Left lung (tissue), 14 donors: ENCODE measurements at places on chromosomes 12 and 14. TPM values are rescaled to one million over a fixed set of nuclear protein-coding genes. Genes with fewer than 3 reads are reported as not detected.

GRCh38 chr14:75279153-75279762 lies 630 bp downstream of the FOS start:
- peak; percentile 78 for DNase-seq

DNA sequence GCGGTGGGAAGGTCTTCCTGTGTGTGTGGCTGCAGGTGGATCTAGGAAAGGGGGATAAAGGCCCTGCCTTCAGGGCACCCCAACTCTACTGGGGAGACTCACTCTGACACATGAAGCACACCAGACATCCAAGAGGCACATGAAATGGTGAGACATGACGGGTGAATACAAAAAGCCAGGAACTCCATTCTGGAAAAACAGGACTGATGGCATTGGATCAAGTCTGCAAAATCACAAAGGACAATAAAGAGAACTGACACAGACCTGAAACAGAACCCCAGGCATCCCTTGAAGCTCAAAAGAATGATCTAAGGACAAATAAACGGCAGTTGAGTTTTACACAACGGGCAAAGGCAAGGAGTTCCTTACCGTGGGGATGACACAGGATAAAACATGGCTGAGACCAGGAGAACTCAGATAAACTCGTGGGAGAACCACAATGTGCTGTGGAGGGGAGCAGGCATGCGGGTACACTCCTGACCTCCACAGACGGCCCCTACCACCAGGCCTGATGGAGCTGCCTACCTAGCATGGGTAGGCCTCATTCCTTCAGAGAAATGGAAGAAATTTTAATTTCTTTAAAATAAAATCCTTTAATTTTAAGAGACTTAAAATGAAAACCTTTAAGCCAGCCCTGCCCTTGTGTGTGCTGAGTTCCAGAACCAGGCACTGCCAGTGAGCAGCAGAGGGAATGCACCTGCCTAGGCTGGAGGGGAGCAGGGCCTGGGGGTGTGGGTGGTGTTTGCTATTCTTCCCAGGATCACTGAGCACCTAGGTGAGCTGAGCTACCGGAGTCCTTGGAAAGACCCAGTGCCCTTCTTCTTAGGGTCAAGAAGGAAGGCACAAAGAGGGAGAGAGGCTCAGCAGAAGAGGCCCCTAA lies 100.1 kb downstream of the SINHCAF start:
- DNase-seq = no peak

- DNase-seq = no peak
These were observed 92.2 kb downstream of the PTPRR start for GRCh38 chr12:70828351-70828750.

Gene ACADS
- 20.6 TPM for total RNA-seq

DNA sequence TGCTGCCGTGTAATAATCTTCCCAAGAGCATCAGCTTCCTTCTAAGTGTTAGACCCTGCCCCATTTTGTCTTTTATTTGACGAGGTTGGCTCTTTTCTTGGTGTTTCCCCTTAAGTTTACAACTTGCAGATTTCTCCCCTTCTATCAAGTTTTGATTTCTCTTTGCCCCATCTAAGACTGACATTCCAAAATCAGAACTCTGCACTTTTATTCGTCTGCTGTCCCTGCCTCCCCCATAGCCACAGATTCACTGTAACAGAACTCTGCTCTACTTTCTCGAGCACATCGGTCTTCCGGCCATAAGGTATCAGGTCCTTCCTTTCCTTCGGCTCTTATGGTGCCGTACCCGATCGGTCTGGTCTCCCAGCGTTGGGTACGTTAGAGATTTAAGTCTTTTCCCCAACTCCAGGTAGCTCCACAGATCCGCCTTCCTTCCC lies 563 bp downstream of the DCP1B start:
- DNase-seq = no peak

DNA sequence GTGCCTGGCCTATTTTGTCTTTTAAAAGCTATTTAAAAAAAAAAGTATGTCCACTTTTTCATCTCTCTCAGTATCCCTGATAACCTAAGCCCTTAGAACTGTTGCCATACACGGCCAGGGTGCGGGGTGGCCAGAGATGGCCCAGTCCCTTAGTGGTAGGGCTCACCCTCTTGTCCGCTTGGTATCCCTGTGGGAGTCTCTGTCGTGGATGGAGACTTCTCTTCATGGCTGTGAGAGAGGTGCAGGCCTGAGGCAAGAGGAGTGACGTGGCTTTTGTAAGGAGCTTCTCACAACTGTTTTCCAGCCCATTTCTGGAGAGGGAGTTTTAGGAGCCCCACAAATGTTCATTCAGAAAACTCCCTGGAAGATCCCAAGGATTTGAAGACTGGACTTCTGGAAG lies 26.8 kb downstream of the XRCC3 start:
- no peak for DNase-seq

DNA sequence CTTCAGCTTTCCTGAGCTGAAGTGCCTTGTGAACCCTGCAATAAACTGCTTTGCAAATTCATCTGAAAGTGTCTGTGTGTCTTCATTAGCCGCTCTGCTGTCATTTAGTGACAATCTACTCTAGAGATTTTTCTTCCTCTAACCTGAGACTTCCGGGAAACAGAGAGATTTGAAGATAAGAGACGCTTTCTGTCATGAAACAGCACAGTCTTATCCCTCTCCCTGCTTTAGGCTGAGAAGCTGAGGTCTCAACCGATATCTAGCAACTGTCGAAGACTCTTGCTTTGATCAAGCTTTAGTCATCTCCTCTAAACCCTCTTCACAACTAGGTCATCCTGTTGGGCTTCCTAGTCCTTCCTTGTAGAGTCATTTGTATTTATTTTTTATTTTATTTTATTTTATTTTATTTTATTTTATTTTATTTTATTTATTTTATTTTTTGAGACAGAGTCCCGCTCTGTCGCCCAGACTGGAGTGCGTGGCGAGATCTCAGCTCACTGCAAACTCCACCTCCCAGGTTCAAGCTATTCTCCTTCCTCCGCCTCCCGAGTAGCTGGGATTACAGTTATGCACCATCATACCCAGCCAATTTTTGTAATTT lies 1.2 kb downstream of the RNASE2 start:
- no peak for DNase-seq

DNA sequence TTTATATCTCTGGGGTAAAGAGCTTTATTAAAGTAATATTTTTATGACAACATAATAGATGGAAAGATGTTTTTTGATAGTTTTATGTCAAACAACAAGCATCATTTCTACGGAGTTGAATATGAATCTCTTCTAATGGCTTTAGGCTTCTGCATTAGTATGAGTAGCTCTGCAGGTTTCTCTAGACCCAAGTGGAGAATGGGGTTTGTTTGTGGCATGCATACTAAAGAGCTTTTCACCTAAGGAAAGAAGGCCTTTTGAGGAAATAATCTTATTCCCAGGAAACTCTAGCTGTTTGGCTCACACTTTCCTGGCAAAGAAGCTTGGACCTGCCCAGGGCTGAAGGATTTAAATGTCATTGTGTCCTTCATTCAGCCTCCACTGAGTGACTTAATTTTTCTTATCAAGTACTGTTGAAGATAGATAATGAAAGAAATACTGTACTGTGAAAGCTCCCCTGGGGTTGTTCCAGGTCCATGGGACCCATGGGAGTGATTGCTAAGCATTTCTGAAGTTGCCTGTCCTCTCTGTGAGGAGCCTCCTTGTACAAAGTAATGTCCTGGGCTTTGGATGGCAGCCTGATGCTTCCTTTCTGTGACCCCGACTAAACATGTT lies 469.3 kb downstream of the LRIG3 start:
- no peak for DNase-seq

DNA sequence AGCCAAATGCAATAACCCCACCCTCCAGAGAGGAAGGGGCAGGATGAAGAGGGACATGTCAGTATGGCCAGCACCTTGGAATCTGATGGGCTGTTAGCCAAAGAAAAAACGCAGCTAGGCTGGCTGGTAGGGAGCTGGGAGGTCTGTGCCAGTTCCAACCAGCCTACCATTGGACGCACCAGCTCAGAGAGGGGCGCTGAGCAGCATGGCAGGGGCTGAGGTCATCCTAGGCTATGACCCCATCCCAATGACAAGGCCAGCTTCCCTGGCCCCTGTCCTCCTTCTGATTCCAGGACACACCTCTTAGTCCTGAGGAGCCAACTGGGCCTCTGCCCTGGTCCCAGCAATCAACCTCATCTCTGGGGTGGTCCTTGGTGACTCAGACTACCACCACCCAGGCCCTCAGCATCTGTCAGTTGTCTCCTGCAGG lies 12.2 kb downstream of the ACTN1 start:
- no peak for DNase-seq

DNA sequence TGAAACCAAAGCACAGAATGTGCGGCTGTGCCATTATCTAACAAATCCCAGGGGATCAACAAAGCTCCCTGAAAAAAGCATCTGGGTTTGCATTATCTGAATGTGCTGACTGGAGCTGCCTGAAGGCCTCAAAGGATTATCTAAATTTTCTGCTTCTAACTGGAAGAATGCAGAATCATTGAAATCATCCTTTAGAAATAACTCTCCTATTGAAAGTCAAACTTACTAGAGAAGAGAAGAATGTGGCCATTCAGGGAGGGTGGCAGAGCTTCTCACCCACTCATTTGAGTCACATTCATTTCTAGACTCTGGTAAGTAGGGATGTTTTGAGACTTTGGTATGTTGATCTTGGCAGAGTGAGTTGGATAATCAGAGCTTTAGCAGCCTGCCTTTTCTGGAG lies 220.6 kb upstream of the RGS6 start:
- DNase-seq = no peak

- DNase-seq = no peak
These were observed 62.6 kb downstream of the TSPAN9 start for GRCh38 chr12:3139760-3140159.

Gene FOXA1
- total RNA-seq = 33.6 TPM

- DNase-seq = peak; percentile 37
These were observed 34.1 kb downstream of the CYP46A1 start for GRCh38 chr14:99718031-99718810.

Gene MGP
- total RNA-seq = 651 TPM

DNA sequence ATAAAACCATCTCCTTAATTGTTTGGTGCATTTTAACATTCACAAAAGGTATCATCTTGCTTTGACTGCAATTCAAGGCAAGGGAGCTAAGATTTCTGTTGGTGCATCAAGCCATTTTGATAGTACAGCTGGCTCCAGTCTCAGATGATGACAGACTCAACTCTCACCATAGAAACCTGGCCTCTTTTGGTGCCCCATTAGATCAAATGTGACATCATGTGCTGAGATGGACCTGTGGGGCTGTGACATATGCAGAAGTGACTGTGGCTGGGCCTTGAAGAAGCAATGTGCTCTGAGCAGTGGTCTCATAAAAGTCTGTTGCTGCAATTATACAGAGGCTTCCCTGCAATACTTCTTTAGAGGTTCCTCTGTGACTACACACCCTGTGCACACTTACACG lies 88.4 kb downstream of the SLC2A13 start:
- DNase-seq = no peak

DNA sequence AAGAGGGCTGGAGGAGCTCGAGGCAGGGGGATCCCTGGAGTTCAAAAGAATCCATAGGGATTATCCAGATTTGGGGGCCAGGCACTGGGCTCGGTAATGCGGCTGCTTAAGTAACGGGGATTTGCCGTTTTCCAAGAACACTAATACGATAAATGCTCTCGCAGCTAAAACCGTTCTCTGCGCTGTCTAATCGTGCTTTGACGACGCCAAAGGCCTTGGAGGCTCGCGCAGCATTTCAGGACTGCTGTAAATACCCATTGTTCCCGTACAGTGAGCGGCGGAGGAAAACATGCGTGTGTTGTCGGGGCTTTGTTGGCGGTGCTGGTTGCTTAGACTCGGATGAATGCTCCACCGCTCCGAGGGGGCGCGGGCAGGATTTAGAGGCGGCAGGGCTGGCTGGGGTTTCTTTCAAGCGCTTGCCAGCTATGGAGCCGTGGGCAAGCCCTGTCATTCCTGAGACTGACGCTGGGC lies 26.2 kb downstream of the DIO3 start:
- no peak for DNase-seq

DNA sequence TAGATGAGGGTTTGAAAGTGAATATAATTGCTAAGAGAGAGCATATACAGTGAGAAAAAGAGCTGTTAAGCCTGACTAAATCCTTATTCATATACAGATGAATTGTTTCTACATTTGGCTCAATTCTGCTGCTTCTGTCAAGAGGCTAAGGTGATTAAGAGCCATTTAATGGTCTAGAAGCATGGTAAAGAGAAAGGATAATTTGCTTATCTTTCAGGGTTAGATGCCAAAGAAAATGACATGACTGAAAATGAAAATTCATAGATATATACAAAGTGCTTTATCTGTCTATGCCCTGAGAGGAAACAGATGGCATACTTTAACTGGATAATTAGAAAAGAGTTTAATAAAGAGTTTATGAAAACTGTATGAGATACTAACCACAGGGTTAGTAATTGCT lies 834.9 kb downstream of the SLC6A15 start:
- DNase-seq = peak; percentile 6

DNA sequence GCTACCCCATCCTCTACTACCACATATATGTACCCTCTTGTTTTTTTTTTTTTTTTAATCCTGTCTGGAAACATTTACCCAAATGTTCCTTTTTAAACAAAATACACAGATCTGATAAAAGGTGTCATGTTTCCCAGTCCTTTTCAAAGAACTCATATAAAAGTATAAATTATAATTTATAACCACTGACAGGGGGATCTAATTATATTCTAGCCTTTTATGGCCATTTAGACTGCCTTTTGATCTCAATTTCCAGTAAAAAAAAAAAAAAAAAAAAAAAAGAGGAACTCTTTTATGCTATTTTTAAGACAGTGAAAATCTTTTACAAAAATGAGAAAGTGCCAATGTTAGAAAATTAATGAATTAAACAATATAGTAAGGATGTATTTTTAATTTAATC lies 65.0 kb downstream of the NAV3 start:
- no peak for DNase-seq

DNA sequence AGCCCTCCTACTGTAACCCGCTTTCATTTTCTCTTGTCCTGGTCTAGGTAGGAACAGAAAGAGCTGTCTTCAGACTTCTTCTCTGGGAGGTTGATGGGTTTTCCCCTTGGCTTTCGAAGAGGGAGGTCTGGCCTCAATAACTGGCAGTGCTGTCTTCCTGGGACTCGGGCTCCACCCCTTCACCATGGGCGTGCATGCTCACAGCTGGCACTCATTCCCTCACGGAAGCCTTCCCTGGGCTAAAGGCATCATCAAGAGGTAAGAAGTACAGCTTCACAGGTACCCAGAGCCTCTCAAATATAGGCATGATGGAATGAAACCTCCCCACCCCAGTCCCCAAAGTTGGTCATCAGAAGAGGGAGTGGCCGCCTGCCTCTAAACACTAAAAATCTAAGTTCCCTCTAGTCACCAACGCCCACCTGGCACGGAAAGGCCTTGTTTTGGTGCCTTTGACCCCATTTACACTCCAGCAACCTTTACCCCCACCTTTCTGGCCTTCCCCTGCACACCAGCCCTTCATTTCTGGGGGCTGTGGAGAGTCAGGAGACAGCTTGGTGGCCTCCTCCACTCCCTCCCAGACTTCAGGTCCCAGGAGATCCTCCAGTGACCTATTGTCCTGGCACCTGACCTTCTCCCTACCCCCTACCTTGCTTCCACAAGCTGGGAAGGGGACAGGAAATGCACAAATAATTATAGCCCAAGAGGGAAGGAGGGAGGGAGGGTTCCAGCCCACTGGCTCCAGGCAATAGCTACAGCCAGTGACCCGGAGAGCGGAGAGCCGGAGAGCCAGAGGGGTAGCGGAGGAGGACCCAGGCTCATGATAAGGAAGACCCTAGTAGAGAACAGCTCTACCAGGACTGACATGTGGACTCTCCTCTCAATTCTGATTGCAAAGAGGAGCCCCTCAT lies 2.8 kb downstream of the RAPGEF3 start:
- DNase-seq = no peak

- DNase-seq = no peak
These were observed 217.2 kb downstream of the C12orf50 start for GRCh38 chr12:87812030-87812429.
